ENCODE measurements at places on chromosomes 12 and 14. TPM values are rescaled to one million over a fixed set of nuclear protein-coding genes. Genes with fewer than 3 reads are reported as not detected.

The CHGA gene
- not detected for total RNA-seq

The ADAM21 gene
- total RNA-seq = 0.29 TPM

The NRL gene
- 1.8 TPM for total RNA-seq

The FAM181A gene
- total RNA-seq = not detected

The TPPP2 gene
- total RNA-seq = not detected

The ARMH4 gene
- total RNA-seq = not detected

The TSHR gene
- total RNA-seq = 0.31 TPM

The AKAP5 gene
- 1.6 TPM for total RNA-seq

The DNM1L gene
- total RNA-seq = 56.9 TPM

The TAS2R46 gene
- 1.3 TPM for total RNA-seq

The RNF34 gene
- total RNA-seq = 44.1 TPM

The MYF5 gene
- total RNA-seq = not detected

The TAS2R31 gene
- 1.2 TPM for total RNA-seq
